Fibroblast of villous mesenchyme (primary cell): ENCODE measurements at places on chromosomes 3 and 15.

GRCh38 chr15:101501703-101502373 lies 12.3 kb upstream of the PCSK6 start:
- DNase-seq = peak; percentile 36

- no peak for DNase-seq
Measured at GRCh38 chr3:72126441-72127223, 341.7 kb upstream of the PROK2 start.

GRCh38 chr15:68578980-68579935 lies at the start of gene CORO2B:
Gene CORO2B (plus strand): TSS chr15:68578993. CDS start chr15:68579263, 270 bp downstream.
- no peak for DNase-seq

GRCh38 chr3:145639003-145639606 lies 521.9 kb downstream of the PLOD2 start:
- no peak for DNase-seq

- no peak for DNase-seq
Measured at GRCh38 chr3:71546821-71547220, 36.7 kb downstream of the FOXP1 start.

- no peak for DNase-seq
Measured at GRCh38 chr15:34279368-34279767, 54.6 kb downstream of the EMC4 start.
